Renal cortex interstitium (tissue), 15 donors: ENCODE measurements at places on chromosomes 12 and 14. TPM values are rescaled to one million over a fixed set of nuclear protein-coding genes. Genes with fewer than 3 reads are reported as not detected.

GRCh38 chr12:50925342-50925651 lies 27.0 kb upstream of the HIGD1C start:
- DNase-seq, result no peak

GRCh38 chr14:77421201-77421600 lies 2.1 kb downstream of the NOXRED1 start:
- no peak for DNase-seq

- no peak for DNase-seq
Measured at GRCh38 chr14:75549169-75549568, 26.9 kb downstream of the BATF start.

DNA sequence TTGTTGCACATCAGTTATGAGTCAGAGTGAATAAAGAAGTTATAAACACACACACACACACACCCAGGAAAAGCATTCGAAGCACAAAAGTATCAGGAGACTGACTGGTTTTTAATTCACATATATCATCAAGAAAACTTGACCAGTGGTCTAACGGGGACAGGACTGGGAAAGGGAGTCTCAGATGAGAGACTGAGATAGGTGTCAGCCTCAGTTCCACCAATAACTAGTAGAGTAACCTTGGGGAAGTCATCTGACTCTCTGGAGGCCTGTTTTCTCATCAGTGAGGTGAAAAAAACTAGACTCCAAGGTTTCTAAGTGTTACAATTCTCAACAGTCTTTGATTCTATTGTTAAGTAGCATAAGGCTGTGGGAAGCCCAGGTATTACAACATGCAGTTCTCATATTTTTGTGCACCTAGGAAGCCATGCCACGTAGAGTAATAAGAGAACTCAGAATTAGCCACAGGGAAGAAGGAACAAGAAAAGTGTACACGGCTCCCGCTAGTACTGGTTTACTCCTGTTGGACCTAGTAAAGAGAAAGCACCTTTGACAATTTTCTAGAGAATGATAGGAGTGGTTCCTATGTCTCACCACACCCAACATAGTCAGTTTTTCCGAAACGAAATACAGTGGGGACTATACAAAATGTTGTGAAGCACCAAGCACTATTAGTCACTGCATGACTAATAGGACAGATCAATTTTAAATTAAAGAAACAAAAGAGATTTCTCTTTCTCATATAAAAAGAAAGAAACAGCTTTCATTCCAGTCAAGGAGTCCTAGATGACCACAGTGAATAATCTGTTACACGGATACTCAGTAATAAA lies 5.0 kb downstream of the PPTC7 start:
- no peak for DNase-seq

DNA sequence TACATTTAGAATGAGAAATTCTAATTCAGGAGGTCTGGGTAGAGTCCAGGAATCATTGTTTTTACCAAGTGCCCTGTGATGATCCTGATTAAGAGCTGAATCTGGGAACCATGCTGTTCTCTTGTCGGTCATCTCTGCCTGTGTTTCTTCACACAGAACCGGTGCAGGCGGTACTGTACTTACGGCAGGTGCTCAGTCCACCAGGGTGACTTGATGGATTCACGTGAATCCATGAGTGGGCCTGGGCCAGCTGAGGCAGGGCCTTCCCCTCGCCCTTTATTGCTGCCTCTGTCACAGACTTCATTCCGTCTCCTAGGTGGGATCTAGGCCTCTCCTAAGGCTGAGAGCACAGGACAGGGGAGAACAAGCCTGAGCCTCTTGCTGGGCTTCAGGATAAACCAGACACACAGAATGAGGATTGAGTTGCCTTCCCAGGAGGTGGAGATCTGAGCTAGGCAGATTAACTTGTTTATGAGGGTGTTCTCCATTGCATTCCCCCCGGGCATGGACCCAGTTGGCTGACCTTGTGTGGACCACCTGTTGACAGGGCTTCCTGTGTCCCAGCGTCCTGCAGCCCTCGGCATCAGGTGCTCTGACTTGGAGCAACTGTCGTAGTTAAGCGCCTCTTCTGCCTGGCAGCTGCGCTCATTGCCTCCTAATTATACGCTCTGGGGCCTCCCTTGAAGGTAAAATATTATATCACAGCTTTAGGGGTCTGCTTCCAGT lies 42.1 kb downstream of the B4GALNT3 start:
- DNase-seq, result no peak

DNA sequence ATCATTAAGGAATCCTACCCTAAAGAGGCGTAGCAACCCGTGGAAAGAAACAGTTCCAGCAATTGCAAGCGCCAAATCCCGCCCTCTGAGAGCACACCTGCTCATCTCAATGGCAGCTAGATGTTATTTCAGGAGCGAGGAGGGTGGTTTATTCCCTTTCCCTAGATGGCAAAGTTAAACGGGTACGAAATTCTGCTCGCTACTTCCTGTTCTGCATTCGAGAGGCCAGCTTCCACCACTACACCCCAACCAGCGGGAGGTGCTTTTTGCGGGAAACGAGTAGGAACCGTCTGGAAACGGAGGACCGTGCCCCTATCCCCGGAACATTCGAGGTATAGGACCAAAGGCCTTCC lies 536 bp downstream of the VPS29 start:
- no peak for DNase-seq

- no peak for DNase-seq
Measured at GRCh38 chr14:32020882-32021281, 56.2 kb upstream of the ARHGAP5 start.

DNA sequence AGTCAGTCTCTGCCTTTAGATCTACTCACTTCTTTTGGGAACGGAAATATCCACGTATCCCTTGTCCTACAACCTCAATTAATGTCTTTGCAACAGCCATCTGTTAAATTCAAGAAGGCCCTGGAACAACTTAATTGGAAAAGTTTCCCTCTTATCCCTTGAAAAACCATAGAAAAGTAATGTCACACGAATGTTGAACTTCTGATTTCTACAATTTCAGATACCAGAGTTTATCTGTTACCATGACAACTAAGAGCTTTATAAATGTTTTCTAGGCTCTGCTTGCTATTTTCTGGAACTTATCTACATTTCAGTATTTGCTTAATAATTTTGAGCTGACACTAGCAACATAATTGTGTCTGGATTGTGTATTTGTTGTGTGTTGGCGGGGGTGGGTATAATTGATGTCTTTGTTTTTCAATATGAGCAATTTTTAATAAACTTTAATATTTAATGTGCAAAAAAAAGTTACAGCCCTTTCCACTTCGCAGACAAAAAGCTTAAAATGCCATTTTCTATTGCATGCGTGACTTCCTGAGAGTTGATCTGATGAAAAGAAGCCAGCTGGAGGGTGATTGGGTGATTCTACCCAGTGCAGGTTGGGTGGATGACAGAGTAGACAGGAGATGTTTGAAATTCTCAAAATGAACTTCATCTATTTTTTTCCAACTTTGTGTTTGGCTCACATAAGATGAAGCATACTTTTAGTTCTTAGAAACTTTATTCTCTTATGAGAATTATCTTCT lies 11.8 kb upstream of the EDDM3A start:
- no peak for DNase-seq

GRCh38 chr12:6615802-6616201 lies 8.6 kb upstream of the CHD4 start:
- no peak for DNase-seq

DNA sequence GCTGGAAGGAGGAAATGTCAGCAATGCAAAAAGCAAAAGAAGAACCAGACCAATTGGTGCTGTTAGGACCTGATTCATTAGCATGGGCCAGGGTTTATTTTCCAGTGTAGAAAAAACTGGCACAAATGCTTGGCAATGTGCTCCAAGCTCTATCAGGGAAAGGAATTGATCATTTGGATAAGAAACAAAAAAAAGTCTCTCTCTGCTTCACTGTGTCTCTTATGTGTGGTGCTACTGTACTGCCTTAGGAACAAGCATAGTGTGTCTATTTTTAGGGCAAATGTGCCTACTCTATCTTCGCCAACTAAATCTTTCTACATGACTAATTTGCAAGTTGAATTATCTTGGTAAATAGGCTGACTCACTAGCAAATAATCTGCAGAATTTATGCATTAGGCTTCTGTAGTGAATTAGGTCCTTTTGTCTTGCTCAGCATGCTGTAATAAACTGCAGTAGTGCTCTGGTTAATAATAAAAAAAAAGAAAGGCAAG lies 236.7 kb downstream of the MDGA2 start:
- no peak for DNase-seq

- no peak for DNase-seq
Measured at GRCh38 chr12:114506651-114507050, 100.7 kb upstream of the TBX5 start.

TAMALIN gene
- polyA plus RNA-seq, result 21.4 TPM

NAV3 gene
- 9.5 TPM for polyA plus RNA-seq

PLBD1 gene
- 46.6 TPM for polyA plus RNA-seq
